ENCODE measurements at places on chromosomes 4 and X.

- DNase-seq = no peak
Observed at GRCh38 chrX:118853596-118853995, 30.0 kb downstream of the ZCCHC12 start.

GRCh38 chr4:57190601-57191481, 80.7 kb upstream of the IGFBP7 start:
- peak; percentile 23 for DNase-seq

DNA sequence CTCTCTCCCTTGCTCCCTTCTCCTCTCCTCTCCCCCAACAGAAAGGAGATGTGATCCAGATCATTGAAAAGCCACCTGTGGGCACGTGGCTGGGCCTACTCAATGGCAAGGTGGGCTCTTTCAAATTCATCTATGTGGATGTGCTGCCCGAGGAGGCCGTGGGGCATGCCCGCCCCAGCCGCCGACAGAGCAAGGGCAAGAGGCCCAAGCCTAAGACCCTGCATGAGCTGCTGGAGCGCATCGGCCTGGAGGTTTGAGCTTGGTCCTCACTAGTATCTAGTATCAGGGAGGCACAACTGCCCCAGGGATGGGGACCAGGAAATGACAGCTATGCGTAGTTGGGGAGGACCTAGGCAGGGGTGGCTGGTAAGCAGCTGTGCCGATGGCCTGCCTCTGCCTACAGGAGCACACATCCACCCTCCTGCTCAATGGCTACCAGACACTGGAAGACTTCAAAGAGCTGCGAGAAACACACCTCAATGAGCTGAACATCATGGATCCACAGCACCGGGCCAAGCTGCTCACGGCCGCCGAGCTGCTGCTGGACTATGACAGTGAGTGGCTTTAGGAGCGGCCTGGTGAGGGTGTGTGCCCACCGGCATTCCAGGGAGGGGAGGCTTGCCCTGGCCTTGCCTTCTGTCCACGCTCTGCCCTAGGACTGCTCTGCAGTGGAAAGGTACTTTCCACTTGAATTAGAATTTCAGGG, 13.0 kb downstream of the SASH3 start:
- DNase-seq = no peak

- DNase-seq = no peak
Observed at GRCh38 chrX:154712781-154713740, 37.8 kb downstream of the GAB3 start.

DNA sequence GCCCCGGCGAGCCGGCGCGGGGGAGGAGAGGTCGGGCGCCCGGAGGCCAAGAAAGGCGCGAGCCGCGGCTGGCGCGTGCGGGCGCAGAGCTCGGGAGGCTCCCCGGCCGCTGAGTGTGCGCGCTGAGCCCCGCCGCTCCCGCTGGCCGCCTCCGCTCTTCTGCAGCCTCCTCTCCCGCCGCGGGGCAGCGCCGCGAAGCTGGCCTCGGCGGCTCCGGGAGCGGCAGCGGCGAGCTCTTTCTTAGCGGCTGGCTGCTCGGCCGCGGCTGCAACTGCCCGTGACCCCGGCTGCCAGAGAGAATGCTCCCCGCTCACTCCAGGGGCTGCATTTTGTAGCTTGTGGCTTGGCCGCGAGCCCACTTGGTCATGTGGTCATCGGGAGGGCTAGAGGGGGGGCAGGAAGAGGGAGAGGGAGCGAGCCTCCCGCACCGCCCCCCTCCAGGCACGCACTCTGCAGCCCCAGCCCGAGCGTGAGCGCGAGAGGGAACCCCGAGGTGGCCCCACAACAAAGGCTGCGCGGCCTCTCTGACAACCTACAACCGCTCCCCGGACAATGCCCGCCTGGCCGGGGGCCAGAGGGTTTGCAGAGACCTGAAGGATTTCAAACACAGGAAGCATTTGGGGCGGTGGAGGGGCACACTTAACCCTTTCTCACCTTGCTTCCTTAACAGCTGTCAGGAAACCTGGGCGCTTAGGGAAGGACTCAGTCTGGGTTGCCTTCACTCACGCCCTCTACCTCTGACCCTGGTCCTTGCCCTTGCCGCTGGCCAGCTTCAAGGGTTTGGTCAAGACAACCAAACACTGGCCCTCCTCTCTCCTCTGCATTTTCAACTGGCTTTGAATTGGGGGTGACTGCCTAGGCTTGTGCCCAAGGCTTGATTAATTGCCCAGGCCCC, at the start of gene APLN:
TSS of gene APLN (minus strand) at position 305 of the 895 bp plus-strand sequence. CDS start 326 bp downstream, outside the sequence.
- no peak for DNase-seq

DNA sequence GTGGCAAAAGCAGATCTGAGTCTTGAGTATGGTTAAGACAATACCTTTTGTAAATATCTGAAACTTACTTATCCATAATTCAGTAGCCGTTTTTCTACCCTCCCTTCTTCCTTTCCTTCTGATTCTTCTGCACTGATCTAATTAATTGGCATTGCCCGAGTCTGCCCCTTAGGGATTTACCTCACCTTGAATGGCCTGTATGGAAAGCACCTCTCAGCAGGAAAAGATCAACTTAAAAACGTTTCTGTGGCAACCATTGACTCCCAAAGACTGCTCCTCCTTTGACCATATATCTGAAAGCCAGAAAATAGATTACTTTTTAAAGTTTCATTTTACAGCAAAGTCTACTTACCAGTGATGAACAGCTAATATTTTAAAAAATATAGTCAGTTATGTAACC, 496.5 kb upstream of the LCORL start:
- no peak for DNase-seq

DNA sequence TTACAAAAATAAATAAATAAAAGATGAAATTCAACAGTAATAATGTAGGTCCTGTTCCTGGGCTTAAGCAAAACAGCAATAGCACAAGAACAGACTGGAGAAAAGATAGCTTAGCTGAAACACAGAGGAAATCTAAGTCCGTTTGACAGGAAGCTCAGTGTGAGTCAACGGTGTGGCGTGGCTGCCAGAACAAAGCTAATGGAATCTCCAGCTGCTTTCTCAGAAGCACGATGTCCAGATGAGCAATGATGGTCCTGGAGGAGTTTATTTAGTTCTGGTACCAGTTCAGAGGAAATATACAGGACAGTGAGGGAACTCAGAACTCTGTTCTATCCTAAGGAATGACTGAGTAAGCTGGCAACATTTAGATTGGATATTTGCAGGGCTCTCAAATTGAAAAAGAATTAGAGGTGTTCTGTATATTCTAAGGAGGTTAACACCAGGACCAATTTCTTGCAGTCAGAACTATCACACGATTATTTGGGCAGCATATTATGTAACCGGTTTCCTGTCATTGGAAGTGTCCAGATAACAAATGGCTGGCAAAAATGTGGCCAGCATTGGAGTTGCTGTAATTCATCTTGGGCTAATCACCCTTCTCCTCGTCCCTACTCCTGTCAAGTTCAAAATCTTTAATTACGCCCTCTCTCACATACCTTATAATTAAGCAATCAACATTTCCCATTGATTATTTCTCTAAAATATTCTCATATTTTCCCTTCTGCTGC, 12.7 kb downstream of the GAB3 start:
- DNase-seq = no peak

Measured in stimulated activated CD8-positive, alpha-beta memory T cell treated with anti-CD3 and anti-CD28 coated beads, Interleukin-2, amount 100 ng/mL, for 48 hours (primary cell).